Left ventricle myocardium superior (tissue), 1 donor: ENCODE measurements at places on chromosomes 13 and 19.

- no peak for DNase-seq
These were observed 16.7 kb downstream of the GRIK5 start for GRCh38 chr19:42053037-42053935.

DNA sequence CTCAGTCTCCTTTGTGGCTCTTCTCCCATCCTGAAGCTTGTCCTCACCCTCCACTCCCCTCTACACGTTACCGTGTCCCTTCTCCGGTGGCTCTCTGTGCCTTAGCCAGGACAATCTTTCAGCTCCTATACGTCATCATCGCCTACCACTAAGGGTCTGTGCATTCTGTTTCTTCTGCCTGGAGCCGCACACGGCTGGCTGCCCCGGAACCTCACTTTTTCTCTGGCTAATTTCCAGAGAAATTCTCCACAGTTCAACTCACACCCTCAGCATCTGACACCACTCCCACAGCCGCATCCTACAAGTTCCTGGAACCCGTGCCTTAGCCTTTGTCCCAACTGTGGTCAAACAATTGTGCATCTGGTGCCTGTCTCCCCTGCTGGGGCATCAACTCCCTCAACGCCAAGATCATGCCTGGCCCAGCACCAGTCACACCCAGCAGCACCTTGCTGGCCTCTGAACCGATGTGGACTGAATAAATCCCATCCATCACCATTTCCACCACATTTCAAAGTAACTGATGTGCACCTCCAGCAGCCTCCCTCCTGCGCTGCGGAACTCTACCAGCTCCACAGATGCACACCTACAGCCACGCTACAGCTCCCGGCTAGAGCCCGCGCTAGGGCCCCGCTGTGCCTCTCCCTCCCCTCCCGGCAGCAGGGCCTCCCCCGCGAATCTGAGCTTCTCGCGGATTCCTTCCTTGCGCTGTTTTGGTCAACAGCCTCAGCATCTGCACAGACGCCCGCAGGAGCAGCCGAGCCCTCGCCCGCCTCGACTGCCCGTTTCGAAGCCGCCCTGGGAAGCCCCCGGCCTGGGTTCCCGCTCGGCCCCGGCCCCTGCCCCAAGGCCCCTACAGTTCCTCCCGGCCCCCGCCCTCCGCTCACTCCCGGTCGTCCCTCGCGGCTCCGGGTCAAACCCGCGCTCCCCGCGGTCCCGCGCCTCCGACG is 689 bp downstream of the DCUN1D2 start:
- no peak for DNase-seq

GRCh38 chr13:74215420-74215819 is 81.2 kb upstream of the KLF12 start:
- DNase-seq, result no peak

DNA sequence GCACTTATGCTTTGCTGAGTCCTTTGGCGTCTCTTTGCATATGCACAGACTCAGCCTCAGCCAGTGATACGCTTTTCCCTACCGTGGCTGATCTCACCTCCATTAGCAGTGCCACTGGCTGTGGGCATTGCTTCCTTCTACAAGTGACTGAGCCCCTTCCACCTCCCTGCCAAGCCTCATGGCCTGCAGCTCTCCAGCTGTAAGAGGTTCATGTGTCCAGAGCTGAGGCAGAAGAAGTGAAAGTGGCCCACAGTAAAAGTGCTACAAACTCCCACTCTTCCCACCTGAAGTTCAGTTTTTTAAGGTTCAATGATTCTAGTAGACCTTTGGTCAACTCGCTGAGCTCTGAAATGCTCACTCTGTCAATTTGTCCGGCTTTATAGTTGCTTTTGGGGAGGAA is 44.7 kb downstream of the SMARCA4 start:
- no peak for DNase-seq

DNA sequence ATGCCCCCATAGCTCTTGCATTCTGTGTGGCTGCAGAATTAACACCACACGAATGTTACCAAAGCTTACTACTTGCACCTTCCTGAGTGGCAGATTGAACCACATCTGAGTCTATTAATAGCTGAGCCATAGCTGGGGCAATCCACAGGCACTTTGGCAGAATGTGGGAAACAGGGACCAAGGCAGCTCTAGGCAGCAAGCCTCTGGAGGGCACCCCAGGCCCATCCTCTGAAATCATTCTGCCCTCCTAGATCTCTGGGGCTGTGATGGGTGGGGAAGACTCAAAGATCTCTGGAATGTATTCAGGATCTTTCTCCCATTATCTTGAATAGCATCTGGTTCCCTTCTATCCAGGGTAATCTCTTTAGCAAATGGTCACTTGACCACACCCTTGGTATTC is 139.3 kb downstream of the TNFRSF19 start:
- DNase-seq, result no peak

DNA sequence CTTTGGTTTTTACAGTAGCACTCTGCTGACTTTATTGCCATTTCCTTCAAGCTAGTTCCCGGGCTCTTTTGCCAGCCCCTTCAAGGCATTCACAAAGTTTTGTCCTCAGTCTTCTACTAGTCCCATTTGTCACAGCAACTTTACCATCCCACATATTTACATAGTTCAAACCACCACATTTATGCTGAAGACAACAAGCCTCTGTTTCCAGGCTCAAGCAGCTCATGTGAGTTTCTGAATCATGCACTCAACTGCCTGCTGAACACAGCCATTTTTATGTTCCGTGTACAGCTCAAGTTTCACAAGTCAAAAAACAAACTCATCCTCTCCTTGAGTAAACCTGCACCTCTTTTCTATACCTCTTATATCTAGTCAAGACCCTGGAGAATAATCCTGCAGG is 977.0 kb upstream of the SLC10A2 start:
- DNase-seq, result no peak

DNA sequence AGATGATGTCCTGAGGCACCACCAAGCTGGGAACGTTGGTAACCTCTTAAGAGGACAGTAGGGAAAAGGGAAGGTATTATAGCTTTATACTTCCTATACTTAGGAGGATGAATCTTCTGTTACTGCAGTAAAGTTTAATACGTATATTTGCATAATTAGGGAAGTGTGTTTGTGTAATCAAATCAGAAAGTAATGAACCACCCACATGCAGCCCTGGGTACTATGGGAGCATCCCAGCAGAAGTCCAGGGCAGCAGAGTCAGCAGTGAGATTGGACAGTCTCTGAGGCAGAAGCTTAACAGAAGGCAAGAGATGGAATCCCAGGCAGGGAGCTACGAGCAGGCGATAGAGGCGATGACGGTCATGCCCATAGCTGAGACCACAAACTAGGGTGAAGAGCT is 12.5 kb downstream of the SAFB start:
- no peak for DNase-seq

DNA sequence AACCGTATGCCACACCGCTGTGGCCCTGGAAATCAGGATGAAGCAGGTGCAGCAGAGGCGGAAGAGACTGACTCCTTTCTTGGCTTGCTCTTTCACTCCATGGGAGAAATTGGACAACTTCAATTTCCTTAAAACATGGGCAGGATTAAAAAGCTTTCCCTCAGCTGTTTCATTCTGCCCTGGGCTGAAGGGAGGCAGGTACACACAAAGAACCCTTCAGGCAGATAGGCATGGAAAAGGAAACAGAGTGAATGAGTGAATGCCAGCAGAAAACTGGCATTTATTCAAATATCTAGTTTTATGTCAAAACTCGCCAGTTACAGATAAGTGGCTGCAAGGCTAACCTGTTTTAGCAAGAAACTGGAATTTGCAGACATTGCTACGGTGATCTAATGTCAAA is 71.0 kb upstream of the SLC15A1 start:
- DNase-seq, result no peak

DNA sequence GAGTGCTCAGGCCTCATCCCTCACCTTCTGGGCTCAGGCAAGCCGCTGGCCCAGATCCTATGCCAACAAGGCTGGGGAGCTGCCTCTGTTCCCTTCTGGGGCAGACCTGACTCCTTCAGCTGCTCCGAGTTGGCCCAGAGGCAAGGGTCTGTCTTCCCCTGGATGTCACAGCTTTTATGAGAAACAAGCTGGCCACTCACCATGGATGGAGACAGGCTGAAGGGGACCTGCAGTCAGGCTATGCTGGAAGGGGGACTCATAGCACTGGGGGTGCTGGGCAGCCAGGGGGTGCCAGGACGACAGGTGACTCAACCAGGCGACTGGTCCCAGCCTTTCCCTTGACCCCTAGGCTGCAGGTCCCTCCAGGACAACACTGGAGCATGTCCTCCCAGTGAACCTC is 52.4 kb upstream of the C1QTNF9B start:
- no peak for DNase-seq

- peak; percentile 91 for DNase-seq
These were observed 42.6 kb downstream of the EPS15L1 start for GRCh38 chr19:16429066-16429758.

DNA sequence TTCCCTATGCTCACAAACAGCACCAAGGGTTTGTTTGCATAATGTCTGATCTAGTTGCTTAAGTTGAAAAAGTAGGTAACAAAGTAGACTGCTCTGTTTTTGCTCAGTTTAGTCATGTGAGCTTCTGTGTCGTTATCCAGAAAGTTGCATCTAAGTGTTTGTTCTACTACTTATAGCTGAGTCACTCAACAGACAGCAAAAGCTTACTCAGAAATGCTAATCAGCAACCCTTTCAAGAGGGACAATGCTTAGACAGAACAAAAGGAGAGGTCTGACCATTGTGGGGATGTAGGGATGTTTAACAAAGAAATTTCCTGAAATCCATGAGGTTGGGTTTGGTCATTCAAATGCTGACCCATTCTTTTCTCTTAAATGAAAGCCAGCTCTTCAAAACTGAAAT is 106.4 kb downstream of the ATP8A2 start:
- no peak for DNase-seq

DNA sequence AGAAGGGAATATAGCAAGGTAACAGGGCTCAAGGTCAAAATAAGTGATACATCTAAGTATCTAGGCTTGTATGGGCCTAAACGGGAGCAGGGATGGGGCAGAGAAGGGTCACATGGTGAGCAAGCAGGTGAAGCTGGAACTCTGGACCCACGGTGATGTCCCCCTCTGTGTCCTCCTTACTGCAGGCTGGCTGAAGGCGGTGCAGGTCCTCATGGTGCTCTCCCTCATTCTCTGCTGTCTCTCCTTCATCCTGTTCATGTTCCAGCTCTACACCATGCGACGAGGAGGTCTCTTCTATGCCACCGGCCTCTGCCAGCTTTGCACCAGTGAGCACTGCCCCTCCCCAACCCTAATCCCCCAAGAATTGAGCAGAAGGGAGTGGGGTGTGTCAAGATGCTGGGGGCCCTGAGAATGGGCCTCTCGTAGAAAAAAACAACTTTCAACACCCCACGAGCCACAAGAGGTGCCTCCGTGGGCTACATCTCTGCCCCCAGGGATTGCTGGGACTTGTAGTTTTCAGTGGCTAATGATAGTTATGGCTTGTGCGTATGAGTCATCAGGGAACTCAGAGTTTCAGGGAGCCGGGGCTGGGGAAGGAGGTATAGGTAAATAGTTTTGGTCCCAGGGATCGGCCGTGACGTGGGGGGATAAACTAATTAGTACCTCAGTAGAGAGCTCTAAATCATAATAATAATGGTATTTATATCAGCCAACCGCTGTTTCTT is 4.0 kb downstream of the EMP3 start:
- DNase-seq, result no peak

DNA sequence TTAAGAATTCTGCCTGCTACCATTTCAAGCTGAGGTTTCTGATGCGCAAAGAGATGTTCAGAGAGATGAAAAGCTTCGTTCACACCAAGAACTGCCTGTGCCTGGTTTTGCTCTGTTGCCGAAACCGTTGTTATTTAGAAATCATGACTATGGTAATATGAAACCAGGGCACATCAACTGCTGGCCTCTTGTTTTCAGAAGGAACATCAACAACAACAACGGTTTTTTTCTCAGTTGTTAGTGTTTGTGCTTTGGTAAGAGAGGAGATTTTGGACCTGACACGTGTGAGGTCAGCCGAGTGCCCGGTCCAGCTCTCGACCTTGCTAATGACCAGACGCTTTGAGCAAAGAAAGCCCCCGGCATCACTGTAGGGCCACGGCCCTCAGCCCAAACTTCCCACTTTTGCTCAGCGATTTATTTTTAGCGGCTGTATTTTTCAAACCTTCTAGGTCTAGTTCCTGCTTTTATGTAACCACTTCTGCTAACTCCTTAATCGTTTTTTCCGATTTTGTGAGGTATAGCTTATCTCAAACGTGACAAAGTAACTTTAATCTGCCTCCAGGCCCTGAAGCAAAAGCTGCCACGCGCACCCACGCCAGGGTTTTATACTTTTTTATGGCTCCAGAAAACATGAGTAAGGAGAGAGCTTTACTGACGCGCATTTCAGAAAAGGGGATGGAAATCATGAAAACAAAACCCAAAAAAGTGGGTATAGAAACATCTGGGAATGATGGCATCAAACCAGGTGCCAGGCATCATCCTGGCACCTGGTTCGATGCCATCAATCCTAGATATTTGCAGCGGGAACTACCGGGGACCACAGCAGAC is 42.0 kb downstream of the KLF2 start:
- DNase-seq, result peak; percentile 25

DNA sequence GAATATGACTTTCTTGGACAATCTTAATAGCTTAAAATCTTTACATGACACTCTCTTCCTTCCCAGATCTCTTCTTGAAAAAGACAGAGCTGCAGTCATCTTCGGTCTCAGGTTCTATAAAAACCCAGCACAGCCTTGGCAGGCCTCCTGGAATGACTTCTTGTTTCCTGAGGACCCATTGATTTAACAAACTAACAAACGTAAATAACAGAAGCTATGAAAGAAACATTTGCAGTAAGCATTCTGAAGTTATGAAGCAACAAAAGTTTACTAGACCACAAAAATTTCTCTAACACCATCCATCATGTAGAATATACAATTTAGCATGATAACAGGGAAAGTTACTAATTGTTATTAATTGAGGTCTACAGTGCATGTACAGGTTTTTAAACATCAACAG is 62.8 kb upstream of the STARD13 start:
- no peak for DNase-seq

DNA sequence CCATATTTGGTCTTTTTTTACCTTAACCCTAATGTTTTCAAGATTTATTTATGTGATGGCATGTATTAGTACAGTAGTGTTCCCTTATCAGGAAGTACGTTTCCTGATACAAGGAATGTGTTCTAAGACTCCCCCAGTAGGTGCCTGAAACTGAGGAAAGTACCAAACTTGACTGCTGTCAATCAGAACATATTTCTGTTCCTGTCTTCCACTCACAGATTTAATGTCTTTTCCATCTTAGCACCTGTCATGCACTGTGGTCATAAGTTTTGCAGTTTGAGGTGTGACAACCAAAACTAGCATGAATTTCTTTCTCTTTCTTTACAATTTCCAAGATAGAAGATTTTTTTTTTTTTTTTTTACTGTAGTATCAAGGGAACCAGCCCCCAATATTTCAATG is 62.9 kb downstream of the LMO7 start:
- no peak for DNase-seq
